ENCODE measurements at places on chromosomes 12 and 14. TPM values are rescaled to one million over a fixed set of nuclear protein-coding genes. Genes with fewer than 3 reads are reported as not detected.

RIMKLB gene
- 77.7 TPM for total RNA-seq

TAC3 gene
- total RNA-seq: not detected

BCL7A gene
- total RNA-seq: 27.2 TPM

TAS2R50 gene
- 3.9 TPM for total RNA-seq

TRPV4 gene
- 1.3 TPM for total RNA-seq

CD69 gene
- 5.4 TPM for total RNA-seq

RPS6KL1 gene
- 16.4 TPM for total RNA-seq

RGS6 gene
- 7.6 TPM for total RNA-seq

RNASE1 gene
- 81.4 TPM for total RNA-seq

TAS2R7 gene
- not detected for total RNA-seq

ANO2 gene
- 0.78 TPM for total RNA-seq

PYGL gene
- total RNA-seq: 17.8 TPM

ZC2HC1C gene
- 15.8 TPM for total RNA-seq

MFAP5 gene
- total RNA-seq: 116 TPM

SCARB1 gene
- 15.8 TPM for total RNA-seq

EEA1 gene
- 16.0 TPM for total RNA-seq

PPFIA2 gene
- 2.0 TPM for total RNA-seq

PRB2 gene
- total RNA-seq: not detected

Data from thyroid gland (tissue), 4 donors.